Suprapubic skin (tissue), 4 donors: ENCODE measurements at places on chromosomes 5 and 9. TPM values are rescaled to one million over a fixed set of nuclear protein-coding genes. Genes with fewer than 3 reads are reported as not detected.

The KCNMB1 gene
- total RNA-seq, result 1.3 TPM

The IL4 gene
- total RNA-seq, result not detected

The MCIDAS gene
- not detected for total RNA-seq

The PLPP1 gene
- total RNA-seq, result 81.6 TPM

GRCh38 chr9:105608721-105609598 is 51.0 kb downstream of the FKTN start:
- no peak for DNase-seq

DNA sequence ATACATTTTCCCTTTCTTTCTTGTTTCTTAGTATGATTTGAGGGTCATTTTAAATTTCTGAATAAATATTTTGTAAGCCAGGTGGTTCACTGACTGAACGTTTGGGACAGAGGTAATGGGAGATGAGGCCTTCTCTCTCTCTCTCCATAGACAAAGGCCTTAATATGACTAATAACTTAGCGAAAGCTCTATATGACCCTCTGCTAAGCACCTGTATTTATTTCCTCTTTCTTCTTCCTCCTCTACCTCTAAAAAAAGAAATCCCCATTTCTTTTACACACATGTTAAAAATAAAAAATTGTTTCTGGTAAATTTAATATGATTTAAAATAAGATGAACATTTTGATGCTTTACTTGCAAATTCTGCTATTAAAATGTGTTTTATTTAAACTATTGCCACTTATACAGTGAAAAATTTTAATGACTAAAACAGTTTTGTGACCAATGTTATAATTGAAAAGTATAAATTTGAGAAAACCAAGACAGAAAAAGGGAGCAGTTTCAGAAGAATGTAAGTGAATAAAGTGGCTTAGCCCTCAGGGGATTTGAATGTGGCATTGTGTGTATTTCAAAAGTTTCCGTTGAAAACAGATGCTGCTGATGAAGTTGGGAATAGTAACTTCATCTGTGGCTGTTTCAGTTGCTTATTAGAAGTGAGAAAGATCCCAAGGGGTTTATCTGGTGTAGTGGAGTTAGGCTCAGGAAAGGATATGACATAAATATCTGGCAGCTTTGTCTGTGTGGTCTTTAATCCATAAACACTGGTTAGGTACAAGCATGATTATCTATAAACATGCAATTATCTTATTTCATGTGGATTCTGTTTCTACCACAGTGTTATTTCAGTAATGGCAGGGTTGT is 128.6 kb upstream of the GRHPR start:
- no peak for DNase-seq
